ENCODE measurements at places on chromosomes 5 and 9.

DNA sequence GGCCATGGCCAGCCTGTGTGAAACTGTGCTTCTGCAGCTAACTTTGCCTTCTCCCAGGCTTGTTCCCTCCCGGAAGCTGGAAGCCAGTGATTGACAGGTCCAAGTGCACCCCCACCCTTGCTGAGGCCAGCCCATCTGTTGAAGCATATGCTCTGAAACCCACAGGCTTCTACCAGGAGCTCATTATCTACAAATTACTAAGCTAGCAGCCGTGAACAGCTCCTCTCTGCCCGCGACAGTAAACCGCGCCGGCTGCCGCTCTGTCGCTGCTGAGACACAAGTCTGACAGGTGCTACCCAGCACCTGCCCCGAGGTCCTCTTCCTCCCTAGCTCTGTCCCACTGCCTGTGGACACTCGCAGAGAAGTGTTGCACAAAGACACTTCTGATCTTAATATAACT lies 490.9 kb downstream of the GADD45G start:
- DNase-seq: peak; percentile 6

DNA sequence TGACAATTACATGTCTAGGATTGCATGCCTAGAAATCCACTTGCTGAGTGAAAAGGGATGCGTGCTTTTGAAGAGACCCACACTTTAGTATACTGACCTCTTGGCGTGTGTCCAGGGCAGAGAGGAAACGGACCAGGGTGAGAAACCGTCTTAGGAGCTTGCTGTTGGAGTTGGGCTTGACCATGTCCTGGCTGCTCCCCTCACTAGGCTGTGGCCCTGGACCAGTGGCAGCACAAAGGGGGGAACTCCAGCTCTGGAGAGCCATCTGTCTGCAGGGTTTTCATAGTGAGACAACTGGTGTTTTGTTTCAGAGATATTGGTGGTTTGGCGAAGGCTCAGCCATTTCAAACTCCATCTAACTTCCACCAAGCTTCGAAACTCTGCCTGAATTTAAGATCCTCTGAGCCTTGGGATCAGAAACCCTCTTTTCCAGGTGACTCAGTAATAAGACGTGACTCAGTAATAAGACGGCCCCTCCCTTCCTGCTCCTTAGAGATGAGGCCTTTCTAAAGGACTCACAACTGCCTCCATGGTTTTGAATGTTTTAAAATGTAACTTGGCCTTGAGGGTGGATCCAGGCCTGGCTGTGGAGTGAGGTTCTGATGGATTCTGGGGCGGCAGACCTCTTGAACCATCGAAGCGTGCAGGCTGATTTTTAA lies 165.8 kb downstream of the MELK start:
- DNase-seq: no peak

GRCh38 chr9:36793277-36793676 lies 220.6 kb downstream of the MELK start:
- DNase-seq: no peak

- DNase-seq: no peak
Observed at GRCh38 chr9:91900055-91900796, 49.8 kb downstream of the ROR2 start.

GRCh38 chr5:170365831-170366230 lies 23.3 kb downstream of the KCNMB1 start:
- DNase-seq: no peak

DNA sequence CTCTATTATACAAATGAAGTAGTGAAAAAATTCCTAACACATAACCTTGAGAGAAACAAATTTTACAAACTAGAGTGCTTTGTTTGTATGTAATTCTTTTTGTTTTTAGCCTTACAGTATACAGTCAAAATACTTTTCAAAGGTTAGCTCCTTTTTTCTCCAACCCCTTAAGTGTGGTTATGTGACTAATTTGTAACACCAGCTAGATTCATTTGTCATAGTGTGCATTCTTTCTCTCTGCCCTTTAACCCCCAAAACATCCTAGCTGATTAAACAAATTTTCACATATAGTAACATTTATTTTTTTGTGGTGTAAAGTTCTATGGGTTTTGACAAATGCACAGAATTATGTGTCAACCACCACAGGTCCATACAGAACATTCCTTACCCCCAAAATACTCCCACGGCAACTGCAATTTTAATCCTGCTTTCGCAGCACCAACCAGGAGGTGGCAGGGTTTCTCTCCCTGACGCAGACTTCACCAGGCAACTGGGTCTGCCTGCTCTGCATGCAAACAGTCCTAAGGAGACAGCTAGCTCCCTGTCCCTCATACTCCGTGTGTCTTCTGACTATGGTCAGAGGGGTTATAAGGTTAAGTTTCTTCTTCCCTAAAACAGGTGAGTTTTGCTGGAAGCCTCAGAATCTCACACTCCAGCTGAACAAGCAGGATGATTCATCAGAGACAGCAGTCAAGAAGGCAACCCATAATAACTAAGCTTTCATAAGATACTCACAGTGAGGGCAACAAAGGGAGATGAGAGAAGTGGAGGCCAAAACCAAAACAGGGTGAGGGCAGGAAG lies 44.5 kb upstream of the NR5A1 start:
- DNase-seq: peak; percentile 25

DNA sequence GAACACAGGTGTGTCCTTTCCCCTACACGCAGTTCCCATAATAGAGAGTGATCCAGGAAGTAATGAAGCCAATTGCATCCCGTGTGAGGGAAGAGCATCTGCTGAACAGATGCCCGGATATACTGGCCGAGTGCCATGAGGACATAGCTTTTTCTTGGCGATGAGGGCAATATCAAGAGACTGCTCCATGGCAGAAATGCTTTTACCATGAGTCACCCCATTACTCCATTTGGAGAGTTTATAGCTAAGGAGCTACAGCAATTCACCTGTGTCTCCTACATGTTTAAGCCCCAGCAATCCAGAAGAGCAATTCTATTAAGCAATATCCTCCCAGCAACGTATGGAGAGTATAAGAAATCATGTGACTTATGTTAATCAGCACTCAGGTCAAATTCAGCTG lies 222.0 kb upstream of the KLF4 start:
- DNase-seq: no peak

GRCh38 chr5:18745042-18745987 lies 1111.1 kb downstream of the TAF11L14 start:
- DNase-seq: no peak

DNA sequence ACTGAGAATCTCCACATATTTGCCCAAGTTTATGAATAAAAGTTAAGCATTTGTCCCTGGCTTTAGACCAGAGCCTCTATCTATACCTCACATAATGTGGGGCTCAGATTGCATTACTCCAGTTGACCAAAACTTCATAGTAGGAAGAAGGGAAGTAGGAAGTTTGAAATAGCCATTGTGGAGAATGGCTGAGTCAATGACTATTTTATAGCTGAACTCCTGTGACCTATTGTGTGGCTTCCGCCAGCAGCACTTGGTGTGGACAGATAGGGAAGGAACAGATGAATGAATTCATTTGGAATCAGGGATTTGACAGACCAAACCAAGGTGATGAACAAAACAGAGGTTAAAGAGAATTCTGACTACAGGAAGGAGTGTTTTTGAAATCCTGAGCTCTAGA lies 92.9 kb upstream of the LPAR1 start:
- no peak for DNase-seq

DNA sequence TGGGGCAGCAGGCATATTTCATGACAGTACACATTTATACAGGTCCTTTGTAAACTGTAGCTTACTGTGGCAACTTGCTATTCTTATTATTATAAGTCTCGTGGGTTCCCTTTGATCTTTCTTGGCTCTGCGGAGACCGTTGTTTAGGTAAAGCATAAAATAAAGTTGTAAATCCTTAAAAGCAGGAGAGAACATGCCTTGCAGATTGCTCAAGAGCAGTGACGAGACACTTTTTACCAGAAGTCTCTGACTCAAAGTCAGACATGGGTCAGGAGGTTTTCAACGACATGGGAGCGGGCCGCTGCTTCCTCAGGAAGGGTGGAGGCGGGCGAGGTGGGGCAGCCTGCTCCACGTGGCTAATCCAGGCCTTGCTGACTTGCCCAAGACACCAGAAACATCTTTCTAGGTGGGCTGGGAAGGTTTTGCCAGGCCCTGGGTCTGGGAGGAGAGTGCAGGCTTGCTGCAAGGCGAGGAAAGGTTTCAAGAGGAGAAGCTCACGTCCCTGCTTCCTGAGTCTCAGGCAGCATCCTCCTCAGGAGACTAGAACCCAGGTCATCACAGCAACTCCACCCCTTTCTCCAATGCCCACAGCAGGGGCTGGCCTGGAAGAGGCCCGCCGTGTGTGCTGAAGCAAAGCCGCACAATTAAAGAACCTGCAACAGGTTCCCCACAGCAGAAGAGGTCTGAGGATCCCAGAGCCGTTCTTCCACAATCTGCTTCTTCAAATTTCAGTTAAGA lies 6.5 kb downstream of the TBC1D2 start:
- no peak for DNase-seq

DNA sequence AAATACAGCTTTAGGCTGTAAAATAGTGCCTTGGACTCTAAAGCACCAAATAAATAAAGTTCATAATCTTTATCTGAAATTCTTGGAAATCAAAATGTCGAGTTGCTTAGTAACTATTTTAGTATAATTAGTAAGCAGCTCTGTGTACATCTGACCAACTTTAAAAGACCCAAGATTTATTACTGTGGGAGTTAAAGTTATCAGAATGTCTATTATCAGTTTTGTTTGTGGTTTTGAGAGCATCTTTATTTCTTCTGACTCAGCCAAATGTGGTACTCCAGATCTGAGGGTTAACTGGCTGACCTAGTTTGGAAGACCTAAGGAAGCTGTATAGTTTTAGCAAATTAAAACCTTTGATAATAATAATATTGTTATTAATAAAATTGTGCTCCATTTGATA lies 81.2 kb downstream of the PRLR start:
- DNase-seq: no peak

All from germinal center (tissue), 1 donor.